ENCODE measurements at places on chromosomes 6 and 20.

GRCh38 chr20:63043348-63044203, 36.8 kb upstream of the BHLHE23 start:
- DNase-seq, result no peak

DNA sequence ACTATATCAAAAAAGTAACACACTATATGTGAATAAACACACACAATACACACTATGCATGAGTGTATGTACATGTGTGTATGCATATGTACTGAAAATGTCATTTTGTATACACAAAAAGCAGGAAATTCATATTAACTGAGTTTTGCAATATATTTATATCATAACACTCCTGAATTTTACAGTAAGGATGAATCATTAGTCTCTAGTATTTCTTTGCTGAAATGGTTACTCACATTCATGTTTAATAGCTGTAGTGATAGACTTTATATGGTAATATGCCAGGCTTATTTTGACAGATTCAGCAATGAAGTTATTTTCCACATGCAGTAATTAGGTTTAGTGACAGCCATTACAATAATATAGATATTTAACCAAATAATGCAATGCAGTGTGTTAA, 1216.2 kb upstream of the CITED2 start:
- DNase-seq, result no peak

DNA sequence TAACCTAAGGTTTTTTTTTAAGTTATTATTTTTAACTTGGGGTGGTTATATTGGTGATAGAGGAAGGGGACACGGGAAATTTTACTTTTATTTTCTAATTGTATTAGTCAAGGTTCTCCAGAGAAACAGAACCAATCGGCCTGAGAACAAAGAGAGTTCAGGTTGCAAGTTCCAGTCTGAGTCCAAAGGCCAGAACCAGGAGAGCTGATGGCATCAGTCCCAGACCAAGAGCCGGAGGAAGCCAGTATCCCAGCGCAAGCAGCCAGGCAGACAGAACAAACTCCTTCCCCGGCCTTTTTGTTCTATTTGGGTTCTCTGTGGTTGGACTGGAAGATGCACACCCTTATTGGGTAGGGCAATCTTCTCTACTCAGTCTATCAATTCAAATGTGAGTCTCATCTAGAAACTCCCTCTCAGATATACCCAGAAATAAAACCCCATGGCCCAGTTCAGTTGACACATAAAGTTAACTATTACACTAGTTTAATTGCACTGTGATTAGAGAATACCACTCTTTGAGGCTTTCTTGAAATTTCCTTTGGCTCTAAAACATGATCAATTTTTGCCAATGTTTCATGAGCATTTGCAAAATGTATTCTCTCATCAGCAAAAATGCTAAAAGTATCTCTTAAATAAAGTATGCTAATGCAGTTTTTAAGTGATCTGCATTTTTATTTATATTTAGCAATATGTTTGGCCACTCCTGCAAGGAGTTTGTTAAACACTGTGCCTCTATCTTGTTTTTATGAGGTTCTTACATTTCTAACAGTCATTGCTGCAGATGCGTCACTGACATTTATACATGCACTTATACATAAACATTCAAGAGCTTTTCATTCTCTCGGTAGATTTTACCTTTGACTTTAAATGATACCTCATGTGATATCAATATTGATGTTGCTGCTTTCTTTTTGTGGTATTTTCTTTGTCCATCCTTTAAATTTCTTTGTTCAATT, 103.2 kb upstream of the SSTR4 start:
- no peak for DNase-seq

GRCh38 chr6:101126501-101126900, 245.4 kb upstream of the ASCC3 start:
- DNase-seq, result no peak

DNA sequence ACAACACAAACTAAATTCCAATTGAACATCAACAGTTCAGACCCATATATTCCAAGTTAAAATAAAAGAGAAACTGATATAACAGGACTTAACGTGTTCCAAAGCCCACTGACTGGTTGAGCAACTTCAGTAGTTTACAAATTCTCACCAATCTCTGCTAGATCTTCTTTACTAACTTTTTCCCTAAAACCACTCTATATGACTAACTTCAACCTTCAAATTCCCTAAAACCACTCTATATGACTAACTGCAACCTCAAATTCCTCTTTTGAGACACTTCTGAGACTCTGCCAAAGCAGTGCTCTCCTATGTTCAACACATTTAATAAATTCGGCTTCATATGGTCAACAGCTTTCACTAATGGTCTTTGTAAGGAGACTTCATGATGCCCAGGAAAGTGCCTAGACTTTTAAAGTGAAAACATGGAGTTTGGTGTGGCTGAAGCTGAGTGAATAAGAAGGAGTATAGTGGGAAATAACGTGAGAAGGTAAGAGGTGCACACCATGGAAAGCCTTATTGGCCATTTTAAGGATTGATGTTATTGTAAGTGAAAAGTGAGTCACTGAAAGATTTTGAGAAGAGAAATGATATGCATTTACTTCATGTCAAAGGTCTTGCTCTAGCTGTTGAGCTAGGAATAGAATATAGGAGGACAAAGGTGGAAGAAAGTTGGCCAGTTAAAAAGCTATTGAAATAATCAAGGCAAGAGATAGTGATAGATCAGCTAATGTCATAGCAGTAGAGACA, 134.0 kb upstream of the HCRTR2 start:
- DNase-seq, result no peak

- no peak for DNase-seq
Measured at GRCh38 chr20:62952968-62953838, 694 bp downstream of the SLC17A9 start.

- no peak for DNase-seq
Measured at GRCh38 chr6:97114645-97115044, 168.4 kb downstream of the MMS22L start.

DNA sequence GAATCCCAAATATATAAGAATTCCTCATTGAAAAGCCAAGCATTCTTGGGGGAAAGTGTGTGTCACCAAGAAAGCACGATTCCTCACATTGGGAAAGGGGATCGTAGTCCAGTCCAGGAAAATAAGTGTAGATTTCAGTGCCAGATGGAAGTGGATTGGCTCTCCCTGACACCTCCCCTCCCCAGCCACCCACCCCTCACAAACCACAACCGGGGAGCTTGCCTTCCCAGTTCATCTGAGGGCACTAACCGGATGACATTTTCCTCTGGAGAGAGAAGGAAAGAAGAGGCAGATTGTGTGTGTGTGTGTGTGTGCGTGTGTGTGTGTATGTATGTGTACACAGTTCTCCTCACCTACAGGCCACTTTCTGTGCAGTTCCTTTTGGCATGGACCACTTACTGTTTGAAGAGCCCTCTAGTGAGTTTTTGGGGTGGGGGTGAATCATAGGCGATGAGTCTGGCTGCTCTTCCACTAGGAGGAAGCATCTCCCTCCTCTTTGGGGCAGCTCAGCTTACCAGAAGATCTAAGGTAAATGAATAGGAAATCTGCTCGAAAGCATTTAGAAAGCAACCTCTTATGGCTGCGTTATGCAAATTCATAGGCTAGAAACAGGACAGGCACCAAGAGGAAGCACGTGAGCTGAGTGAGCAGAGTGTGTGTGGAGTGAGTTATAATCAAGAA, 20.8 kb downstream of the DAAM2 start:
- no peak for DNase-seq

- no peak for DNase-seq
Measured at GRCh38 chr6:102402635-102403329, 1009.3 kb downstream of the GRIK2 start.

- DNase-seq, result no peak
Measured at GRCh38 chr6:37102299-37103168, 67.4 kb upstream of the PIM1 start.

GRCh38 chr6:27748661-27749060, 163.5 kb downstream of the OR2B2 start:
- DNase-seq, result no peak

- no peak for DNase-seq
Measured at GRCh38 chr6:69622924-69623323, 173.9 kb downstream of the LMBRD1 start.

- no peak for DNase-seq
Measured at GRCh38 chr6:35213298-35213791, 411 bp upstream of the SCUBE3 start.

DNA sequence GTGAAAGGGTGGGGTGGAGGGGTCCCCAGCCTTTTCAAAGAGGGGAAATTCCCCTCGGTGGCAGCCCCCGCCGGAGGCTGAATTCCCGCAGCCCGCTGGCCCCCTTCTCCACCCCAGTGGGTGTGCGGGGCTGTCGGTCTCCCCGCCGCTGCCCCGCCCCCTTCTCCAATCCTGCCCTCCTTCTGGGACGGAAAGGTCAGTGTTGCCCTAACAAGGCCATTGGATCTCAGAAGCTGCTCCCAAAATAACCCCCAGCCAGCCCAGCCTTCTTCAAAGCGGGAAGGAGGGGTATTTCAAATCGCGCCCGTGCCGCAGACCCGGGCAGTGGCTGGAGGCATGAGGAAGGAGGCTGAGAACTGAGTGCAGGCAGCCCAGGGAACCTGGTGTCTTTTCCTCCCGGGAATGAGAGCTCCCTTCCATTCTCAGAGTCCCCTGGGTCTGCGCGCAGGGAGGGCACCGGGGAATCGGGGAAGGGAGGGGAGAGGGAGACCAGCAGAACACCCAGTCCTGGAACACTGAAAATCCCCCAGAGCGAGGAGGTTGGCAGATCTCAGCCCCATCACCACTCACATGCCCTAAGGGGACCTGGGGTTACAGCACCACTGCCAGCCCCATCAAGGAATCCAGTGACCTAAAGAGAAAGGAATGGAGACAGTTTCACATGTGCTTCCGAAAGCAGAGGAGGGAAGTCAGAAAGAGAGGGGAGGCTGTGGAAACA, at the start of gene JPH2:
TSS of gene JPH2 (minus strand) at position 135 of the 718 bp plus-strand sequence. CDS start 483 bp downstream, outside the sequence.
- DNase-seq, result no peak

DNA sequence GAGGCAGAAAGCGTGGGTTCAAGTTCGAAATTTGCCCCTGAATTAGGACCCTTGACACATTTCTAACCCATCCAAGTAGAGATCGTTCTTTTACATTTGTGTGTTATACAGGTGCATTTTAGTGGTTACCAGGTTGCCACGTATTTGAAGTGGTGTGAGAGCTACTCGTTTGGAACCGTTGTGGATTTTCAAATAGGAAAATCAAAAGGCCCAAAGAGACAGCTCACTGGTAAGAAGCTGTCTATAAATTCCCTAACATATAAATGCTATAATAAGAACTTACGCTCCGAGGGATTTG, 1.6 kb upstream of the REV3L start:
- no peak for DNase-seq

DNA sequence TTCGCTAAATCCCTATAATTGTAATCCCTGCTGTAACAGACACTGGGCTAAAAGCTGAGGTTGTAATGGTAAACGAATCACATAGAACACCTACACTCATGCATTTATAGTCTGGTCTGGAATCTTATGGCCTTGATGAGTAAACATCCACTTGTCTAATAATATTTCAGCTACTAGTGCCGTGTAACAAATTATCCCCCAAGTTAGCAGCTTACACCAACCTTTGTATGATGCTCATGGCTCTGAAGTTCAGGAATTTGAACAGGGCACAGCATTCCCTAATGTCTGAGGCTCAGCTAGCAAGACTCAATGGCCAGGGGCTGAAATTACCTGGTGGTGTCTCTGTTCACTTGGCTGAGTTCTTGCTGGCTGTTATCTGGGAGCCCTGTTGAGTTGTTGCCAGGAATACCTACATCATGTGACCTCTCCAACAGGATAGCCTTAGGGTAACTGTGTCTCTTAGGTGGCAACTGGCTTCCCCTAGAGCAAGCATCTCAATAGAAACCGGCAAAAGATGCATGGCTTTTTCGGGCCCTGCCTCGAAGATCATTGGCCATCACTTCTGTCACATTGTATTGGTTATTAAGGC, 100.9 kb upstream of the TMEM170B start:
- DNase-seq, result no peak

GRCh38 chr6:75762063-75762462, 13.0 kb downstream of the MYO6 start:
- DNase-seq, result no peak

All from cortex of kidney (tissue), 1 donor.